Kasumi-1 (cell line): ENCODE measurements at places on chromosomes 2 and 18.

DNA sequence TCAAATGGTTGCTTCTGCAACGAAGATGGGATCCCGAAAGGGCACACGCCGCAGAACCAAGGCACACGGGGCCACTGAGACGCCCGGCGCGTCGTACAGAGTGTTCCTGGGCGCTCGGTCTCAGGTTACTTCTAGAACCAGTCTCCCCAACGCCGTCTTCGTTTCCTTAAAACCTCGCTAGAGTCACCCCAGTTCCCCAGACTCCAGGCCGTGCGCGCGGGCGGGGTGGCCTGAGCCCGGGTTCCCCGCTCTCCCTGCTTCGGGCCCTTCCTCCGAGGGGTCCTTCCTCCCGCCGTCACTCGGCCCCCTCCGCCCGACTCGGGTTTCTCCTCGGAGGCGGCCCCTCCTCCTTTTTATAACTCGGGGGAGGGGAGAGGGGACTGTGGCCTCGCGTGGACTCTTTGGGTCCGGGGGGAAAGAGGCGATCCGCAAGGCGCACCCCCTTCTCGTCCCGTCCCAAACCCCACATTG is 774 bp upstream of the FZD7 start:
- peak; percentile 71 for DNase-seq

DNA sequence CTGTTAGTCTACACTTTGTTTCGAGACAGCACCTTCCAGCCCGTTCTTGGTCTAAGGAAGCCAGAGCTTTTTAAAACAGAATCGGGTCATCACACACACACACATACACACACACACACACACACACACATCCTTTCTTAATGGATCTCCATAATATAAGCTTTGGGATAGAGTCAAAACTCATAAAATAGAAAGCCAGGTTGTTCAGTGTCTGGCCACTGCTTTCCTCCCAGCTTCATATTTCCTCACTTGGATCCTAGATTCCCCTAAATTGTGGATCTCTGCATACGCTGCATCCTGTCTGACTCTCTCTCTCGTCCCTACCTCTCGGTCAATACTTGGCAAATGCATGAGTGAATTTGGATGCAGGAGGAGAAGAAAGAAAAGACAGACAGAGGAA is 120.5 kb upstream of the SLC14A2 start:
- no peak for DNase-seq

DNA sequence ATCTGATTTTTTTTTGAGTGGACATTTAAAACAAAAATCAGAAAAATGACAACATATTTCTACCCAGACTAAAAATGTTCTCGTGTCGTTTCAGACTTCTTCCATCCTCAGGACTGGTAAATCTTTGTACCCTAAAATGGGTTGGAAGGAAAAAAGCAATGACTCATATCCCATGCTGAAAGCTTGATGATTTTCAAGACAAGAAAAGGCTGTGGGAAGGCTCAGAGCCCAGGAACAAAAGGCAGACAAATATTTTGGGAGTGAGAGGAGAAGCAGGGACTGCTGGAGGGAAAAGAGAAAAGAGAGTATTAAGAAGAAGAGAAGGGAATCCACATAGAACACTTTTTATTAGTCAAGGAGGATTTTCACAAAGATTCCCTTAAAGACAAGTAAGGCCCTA is 77.1 kb upstream of the CTAGE1 start:
- DNase-seq: no peak

GRCh38 chr2:217075268-217076057 is 215.6 kb upstream of the TNP1 start:
- no peak for DNase-seq

DNA sequence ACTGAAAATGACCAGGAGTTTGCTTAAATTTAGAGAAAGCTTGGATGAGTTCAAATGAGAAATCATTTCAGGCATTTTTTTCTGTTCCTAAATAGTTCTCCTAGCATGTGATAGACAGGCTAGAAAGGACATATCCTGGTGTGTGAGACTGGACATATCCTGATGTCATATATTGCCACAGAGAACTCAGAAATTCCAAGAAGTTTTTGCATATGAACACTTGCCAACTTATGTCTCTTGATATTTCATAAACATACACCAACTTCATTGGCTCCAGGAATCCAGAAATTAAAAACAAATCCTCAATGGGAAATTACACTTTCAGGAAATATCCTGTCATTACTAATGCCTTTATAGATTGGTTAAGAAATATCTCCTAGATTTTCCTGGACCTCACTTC is 2.9 kb upstream of the SERPINB4 start:
- no peak for DNase-seq

DNA sequence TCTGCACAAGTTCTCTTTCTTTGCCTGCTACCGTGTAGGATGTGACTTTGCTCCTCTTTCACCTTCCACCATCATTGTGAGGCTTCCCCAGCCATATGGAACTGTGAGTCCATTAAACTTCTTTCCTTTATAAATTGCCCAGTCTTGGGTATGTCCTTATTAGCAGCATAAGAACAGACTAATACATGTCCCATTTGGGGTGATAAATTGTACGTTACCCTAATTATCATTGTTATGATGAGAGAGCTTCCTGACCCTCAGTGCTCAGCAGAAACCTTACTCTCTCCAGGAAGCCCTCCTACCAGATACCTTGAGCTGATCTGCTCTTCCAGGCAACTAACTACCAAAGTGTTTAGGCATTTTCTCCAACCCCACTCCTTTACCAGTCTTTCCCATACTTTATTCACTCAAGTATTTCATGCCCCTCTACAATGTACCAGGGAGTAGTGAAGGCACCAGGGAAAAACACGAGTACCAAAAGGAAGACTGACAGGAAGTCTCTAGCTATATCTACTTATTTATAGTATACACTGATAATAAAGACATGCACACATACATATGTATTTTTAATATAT is 196.2 kb downstream of the MYCN start:
- no peak for DNase-seq

GRCh38 chr2:217258170-217258569 is 398.3 kb upstream of the TNP1 start:
- DNase-seq: no peak

DNA sequence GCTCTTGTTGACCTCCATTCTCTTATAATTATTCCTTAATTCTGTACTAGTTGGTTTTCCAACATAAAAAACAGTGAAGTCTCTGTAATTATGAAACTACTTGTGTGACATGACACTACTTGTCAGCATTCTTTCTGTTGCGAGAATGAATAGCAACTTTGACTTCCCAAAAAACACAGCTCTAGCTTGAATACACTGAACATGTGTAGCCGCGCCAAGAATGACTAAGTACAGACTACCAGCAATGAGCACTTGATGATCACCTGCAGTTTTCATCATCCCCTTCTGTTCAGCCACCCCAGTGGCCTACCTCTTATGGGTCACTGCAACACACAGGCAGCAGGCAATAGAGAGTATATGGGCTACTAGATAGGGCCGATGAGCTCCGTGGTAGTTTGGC is 229.3 kb downstream of the TGIF1 start:
- no peak for DNase-seq

GRCh38 chr2:190802626-190803209 is 77.9 kb upstream of the GLS start:
- DNase-seq: no peak
